ENCODE measurements at places on chromosomes 5 and 9.

GRCh38 chr5:128844354-128844923 is 120.8 kb upstream of the SLC27A6 start:
- peak; percentile 60 for DNase-seq

GRCh38 chr5:143312822-143313221 is 90.7 kb downstream of the NR3C1 start:
- DNase-seq, result no peak

DNA sequence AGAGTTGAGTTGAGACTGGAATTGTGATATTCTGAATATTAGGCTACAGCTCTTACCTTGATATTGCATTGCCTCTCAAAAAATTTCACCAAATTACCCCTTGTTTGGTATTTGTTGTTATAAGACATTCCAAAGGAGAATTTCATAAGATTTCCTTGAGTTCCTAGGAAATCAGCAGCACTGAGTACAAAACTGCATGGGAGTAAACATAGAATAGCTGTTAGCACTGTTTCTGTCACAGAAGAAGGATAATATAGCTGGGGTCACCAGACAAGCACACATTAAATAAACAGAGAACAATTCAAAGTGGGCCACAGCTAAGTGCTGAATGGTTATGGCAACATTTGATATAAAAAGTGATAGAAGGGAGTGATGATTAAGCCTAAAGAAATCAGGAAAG is 724.3 kb downstream of the PRELID2 start:
- peak; percentile 4 for DNase-seq

DNA sequence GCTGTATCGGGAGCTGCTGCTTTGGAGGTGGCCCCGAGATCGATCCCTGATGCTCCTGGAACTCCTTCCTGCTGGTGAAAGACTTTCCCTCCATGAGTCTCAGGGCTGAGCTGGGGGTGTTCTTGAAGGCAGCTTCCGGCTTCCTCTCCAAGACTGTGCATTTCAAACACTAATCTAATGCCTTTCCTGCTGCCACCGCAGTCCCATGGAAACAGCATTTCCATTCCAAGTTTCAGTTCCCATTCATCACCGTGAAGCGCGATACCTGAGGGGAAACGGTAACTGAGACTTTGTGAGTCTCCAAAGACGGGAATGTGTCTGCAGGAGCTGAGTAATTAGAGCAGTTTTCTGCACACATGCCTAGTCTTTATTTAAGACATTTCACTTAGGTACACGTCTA is 230.1 kb downstream of the PAX5 start:
- no peak for DNase-seq

GRCh38 chr5:177996660-177997318 is 747 bp upstream of the PROP1 start:
- DNase-seq, result no peak

DNA sequence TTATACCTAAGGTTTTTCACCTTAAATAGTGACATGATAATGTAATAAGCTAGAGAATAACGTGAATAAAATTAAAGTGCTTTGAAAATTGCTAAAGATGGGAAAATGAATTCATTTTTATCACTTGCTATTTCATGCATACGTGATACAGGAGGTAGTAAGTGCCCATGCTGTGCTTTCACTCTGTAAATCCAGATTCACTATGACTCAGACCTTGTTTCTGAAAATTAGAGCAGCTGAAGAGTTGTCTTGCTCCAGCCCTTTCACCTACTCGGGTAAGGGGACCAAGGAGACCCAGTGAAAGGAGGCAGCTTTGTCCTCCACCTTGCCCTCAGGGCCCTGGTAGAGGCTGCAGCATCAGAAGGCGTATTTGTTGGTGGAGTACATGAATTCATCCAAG is 87.9 kb downstream of the ANKH start:
- DNase-seq, result no peak

- no peak for DNase-seq
Measured at GRCh38 chr5:177319913-177320588, 8.4 kb upstream of the MXD3 start.

DNA sequence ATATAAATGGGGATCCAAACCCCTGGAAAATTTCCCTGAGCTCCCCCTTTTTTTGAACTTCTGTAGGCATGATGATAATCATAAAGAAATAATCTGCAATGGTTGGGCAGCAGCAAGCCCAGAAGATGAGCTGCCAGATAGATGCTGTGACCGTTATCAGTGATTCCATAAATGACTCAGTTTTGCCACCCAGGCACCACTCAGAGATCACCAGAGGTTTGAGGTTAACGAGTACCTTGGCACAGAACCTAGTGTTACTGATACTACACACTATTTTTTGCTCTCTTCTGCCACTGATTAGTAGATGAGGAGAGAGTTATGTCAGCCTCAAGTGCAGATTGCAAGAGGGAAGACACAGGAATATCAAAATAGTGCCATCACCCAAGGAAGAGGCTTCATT is 199.3 kb upstream of the PTGER4 start:
- DNase-seq, result no peak

- DNase-seq, result peak; percentile 60
Measured at GRCh38 chr5:32687499-32687831, 23.7 kb upstream of the NPR3 start.

DNA sequence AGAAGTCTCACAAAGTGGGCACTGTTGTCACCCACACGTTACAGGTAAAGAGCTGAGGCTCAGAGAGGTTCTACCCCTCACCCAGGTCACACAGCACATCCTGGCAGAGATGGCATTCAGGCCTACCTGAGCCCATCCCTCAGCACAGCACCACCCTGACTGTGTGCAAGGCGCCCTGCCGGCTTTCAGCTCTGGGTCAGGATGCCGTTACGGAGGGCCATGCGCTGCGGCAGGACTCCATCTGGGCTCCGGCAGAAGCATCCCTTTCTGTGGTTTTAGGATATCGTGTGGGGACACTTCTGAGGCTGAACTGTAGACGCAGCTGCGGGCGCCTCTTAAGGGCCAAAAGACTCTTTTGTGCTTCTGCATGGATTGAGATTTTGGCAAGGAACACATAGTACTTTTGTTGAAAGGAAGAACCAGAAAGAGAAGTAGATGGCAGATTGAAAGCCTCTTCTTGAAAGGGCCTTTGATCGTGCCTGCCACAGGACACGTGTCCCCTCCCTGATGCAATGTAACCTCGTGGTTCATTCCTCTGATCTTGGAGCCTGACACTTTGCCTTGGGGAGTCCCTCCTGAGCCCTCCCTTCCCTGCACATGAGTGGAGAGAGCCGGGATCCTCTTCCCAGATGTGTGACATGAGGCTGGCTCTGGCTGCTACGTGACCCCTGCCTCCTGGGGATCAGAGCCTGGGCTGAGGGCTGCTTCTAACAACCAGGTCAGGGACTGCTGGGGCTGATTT is 31.3 kb downstream of the USP20 start:
- DNase-seq, result no peak

DNA sequence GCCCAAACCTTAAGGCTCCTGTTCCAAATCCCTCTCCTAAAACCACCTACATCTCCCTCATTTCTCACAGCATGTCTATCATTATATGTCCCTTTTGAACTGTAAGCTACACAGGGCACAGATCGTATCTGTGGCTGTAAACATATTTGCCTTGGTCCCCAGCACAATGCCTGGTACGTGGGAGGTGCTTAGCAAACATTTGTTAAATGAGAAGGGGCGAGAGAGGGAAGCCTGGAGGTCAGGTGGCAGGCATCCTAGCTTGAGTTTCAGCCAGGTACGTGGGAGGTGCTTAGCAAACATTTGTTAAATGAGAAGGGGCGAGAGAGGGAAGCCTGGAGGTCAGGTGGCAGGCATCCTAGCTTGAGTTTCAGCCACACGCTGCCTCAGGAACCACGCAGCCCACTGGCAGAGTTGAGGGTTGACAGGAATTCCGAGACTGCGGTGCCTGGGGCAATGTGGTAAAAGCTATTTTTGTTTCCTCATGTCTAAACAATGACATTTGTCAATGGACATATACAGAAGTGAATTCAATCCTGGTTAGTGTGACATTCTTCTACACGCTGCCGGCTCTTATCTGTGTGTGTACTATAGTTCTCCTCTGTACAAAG is 113.6 kb downstream of the EFNA5 start:
- no peak for DNase-seq

All from fibroblast of pulmonary artery (primary cell).